ENCODE measurements at places on chromosomes 2 and 18.

GRCh38 chr2:14903709-14904374, 271.3 kb downstream of the LRATD1 start:
- DNase-seq, result no peak

DNA sequence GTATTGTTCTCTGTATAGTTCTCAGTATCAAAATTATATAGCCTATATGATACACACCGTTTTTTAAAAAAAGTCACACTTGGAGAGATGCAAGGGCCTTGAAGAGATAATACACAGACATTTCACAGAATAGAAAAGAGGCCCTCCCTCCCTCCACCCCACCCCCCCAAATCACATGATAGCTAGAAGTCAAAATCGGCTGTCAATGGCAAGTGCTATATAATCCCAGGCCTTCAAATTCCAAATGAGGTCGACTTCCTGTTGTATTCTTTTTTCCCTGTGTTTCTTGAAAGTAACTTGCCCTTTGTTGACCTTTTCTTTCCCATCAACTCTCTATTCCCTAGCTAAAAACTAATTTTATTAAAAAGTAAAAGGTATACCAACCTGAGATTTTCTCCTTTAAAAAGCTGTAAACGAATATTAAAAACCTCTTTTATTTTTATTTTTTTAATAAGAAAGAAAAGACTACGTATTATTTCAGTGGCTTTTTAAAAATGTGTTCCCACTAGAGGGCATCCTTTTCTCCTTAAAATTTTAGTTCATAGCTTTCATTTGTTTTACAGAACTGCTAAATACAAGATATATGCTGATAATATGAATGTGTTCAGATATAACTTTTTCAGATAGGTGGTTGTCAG, 46.6 kb downstream of the KCMF1 start:
- DNase-seq, result no peak

DNA sequence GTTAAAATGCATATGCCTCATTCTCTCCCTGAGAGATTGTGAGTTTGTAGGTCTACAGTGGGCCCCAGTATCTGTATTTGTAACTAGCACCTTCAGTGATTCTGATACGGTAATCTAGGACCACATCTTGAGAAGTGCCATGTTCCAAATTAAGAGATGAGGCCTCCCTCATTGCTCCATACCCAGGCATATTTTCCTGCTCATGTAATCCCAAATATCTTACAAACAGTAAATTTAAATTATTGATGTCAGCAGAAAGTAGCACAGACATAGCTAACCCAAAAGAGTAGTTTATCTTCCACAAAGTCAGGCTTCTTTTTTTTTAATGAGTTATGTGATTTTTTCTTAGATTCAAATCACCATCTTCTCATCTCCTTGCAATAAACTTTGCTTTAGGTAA, 263.8 kb downstream of the SETBP1 start:
- DNase-seq, result peak; percentile 33

DNA sequence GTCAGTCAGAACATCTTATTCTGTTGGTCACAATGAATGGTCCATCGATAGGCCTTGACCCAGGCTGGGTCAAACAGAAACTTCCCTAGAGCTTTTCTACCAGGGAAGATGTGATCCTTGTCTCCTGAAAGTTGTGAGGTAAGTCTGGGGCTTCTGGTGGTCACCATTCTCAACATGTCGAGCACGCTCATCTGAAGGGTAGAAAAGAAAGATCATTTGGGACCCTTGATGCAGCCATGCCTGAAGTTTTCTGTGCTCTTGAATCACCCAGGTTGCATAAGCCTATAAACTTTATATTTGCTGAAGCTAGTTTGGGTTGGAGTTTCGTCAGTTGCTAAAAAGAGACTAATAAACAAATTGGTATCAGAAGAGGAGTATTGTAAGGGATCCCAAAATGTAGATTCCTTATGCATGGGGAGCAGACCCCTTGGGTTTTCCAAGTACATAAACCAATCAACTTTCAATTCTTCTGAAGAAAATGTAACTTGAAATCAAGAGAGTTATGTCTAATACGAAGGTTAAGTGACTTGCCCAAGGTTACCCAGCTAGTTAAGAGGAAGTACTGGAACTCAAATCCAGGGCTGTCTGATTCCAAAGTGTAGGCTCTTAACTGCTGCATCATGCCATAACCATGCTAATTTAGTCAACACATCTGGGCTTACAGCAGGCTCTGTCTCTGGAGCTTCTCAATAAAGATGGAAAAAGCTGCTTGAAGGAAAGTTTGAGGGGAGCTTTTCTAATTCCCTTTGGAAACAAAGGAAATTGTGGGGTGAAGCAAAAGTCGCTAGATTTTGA, 23.2 kb downstream of the TMEM17 start:
- DNase-seq, result no peak

DNA sequence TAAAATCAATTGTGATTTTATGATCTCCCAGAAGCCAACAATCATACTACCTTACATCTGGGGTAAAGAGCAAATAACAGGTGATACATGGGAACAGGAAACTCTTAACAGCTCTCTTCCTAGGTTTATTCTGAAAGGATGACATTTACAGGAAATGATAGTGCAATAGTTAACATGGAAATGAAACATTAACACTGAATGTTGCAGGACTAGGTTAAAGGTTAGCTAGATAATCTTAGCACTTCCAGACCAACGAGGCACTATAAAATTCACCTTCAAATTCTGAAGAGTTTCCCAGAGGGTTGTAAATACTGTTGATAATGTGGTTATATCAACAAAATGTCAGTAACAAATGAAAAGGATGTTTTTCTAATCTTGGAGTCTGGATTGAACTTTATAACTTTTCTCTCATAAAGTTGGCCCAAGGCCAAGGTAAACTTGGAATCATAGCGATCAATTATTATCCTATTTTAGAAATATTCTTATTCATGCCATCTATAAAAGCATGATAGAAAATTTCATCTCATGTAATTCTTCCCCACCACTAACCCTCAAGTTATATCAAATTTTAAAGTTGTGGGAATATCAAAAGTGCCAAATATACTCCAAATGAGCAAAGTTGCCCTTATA, 32.9 kb upstream of the GCG start:
- no peak for DNase-seq

GRCh38 chr2:176794392-176794791, 418.2 kb upstream of the HNRNPA3 start:
- DNase-seq, result no peak

DNA sequence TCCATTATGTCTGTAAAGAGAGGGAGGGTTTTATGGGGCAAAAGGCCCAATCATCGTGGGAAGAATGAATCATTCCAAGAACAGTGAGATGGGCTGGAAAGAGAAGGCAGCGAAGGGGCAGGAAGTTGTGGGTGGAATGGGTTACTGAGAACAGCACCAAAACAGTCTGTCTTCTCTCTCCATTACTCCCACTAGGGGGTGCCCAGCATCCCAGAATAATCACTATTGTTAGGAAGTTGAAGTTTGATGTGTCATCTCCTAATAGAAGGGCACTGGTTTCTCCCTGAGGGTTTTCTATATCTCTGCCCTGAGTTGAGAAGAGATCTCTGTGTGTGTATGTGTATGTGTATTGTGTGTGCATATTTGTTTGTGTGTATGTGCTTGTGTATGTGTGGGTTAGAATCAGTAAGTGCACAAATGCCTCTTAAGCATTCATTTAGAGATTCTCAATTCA, 76.6 kb upstream of the MAP4K3 start:
- peak; percentile 97 for DNase-seq

- no peak for DNase-seq
Observed at GRCh38 chr2:76197428-76197827, 486.7 kb upstream of the GCFC2 start.

- DNase-seq, result no peak
Observed at GRCh38 chr18:11798271-11798670, 52.9 kb upstream of the CHMP1B start.

GRCh38 chr2:10783421-10783820, 29.2 kb downstream of the PDIA6 start:
- no peak for DNase-seq

- peak; percentile 15 for DNase-seq
Observed at GRCh38 chr18:56431551-56431950, 206.8 kb downstream of the TXNL1 start.

GRCh38 chr2:113757138-113757657, 756 bp upstream of the SLC35F5 start:
- no peak for DNase-seq

DNA sequence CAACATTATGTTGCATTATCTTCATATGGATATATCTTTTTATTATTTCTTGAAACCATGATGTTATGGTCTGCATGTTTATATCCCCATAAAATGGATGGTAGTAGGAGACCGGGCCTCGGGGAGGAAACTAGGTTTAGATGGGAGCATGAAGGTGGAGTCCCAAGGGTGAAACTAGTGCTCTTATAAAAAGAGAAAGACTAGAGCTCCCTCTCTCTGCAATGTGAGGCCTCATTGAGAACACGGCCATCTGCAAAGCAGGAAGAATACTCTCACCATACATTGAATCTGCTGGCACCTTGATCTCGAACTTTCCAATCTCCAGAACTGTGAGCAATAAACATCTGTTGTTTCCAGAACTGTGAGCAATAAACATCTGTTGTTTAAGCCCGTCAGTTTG, 64.0 kb downstream of the NXPH2 start:
- DNase-seq, result no peak

GRCh38 chr2:7683196-7683595, 766.0 kb downstream of the RNF144A start:
- no peak for DNase-seq

- no peak for DNase-seq
Observed at GRCh38 chr18:11548396-11548795, 61.0 kb upstream of the SLC35G4 start.

- no peak for DNase-seq
Observed at GRCh38 chr2:135064149-135064548, 12.1 kb downstream of the RAB3GAP1 start.

DNA sequence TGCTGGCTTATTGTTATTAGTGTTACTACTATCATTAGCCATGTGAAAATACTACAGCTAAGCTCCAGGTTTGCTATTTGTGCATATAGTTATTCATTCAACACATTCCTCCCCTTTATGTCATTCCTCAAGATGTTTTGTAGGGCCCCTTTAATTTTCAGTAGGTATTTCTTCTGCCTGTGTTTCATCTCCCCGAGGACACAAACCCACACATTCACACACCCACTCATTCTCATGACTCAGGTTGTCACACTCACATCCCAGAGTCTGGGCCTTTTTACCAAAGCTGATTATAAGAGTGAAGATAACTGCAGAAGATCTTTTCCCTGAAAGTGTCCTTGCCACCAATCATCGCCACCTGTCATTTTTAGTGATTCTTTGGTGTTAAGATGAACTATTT, 68.6 kb upstream of the SPOPL start:
- peak; percentile 49 for DNase-seq

DNA sequence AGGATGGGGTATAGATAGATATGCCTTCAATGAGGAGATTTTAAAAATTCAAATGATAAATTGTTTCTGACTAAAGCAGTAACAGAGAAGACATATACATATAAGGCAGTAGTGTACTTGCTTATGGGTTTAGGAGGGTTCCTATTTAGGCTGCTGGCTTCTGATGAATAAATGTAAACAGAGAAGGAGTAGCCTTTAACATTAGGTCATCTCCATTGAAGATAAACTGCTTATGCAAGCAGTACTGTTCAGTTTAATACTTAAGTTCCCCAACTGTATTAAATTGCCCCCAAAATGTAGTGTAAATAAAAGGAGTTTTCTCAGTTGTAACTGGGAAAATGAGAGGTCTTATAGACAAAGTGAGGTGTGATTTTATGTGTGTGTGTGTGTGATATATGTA, 217.7 kb upstream of the TMEFF2 start:
- DNase-seq, result no peak

DNA sequence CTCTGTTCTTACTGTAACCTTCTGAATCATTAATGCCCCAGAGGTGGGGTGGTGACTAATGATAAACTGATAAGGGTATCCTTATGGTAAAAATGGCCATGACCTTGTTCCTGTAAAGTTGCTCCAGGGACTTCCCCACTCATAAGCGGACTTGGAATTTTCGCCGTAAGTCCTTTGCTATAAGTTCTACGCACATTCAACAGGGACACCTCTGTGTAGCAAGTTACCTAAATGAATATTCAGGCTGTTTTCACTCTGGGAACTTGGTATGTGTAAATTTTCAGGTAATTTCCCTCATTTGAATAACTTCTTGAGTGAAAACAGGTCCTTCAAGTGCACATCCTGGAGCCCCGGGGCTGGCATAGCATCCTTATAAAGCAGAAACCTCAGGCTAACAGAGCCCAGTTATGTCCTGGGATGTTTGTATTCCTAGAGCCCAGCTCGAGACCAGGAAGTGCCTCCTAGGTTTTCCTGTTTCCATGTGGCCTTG, 9.4 kb upstream of the AGFG1 start:
- no peak for DNase-seq

DNA sequence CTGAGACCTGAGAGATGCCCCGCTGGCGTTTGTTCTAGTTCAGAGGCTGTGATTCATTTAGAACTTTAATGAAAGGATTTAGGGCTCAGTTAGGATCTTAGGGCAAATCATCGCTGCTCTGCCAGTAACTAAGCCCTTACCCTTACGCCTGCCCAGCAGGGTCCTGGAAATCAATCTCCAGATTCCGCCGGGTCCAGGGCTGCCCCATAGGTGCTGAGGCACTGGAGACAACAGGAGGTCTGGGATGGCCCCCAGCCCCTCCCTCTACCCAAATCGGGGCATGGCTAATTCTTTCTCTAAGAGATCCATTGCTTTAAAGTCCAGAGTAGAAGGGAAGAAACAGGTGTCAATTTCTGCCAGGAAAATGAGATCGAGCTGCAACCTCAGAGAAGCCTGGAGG, 83.1 kb downstream of the SDC1 start:
- DNase-seq, result no peak

DNA sequence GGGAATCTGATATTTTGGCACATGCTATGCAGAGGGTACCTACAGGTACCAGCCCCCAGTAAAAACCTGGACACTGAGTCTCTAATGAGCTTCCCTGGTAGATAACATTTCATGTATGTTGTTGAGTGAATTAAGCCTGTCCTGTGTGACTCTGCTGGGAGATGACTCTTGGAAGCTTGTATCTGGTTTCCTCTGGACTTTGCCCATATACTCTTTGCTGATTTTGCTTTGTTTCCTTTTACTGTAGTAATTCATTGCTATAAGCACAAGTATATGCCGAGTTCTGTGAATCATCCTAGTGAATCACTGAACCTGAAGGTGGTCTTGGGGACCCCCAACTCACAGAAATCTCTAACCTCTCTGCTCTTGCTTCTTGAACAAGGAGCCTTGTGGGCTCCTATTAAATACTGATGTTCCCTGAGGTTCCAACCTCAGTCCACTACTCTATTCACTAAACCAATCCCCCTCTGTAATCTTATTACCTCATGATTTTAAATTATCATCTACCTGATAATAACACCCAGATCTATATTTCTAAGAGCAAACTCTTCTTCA, 94.3 kb upstream of the WDSUB1 start:
- no peak for DNase-seq

- no peak for DNase-seq
Observed at GRCh38 chr2:27184115-27184514, 27.7 kb upstream of the ATRAID start.
